ENCODE measurements at places on chromosomes 3 and 15.

- DNase-seq = no peak
These were observed 13.1 kb downstream of the RLBP1 start for GRCh38 chr15:89208256-89208655.

DNA sequence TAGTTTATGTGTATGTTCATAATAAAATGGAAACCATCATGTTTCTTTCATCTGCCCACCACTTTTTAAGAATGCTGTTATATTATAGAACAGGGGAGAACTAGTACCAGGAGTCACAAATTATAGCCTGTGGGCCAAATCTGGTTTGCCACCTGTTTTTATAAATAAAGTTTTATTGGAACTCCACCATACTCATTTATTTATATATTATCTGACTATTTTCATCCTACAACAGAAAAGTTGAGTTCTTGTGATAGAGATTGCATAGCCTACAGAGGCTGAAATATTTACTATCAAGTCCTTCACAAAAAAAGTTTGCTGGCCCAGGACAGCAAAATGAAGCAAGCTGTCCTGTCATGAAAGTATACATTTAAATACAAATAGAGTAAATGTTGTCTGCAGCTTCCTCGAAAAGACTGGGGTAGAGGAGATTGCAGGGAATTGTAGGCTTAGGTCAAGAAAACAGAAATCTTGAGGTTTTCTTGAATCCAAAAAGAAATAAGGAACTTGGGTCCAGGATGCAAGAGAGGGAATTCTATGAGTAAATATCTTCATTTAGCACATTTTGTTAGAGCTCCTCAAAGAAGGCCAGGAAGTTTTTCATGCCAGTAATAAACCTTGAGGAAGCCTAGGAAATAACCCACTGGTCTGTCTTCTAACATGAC, 41.1 kb downstream of the FILIP1L start:
- no peak for DNase-seq

DNA sequence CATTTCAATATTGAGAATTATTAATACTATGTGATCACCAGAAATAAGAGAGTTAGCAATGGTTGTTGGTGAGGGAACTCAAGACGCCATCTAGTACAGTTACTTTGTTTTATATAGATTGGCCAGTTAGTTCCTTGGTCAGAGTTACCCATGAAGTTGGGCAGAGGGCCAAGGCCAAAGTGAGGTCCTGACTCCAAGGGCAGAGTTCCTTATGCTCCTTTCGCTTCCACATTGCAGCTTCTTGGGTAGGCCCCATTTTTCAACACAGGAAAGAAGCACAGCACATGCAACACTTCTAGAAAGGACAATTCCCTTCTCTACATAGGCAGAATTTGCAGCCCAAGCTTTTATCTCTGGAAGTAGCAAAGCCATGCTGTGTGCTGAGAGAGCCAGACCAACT, 178.6 kb downstream of the KCNAB1 start:
- no peak for DNase-seq

- DNase-seq = no peak
These were observed 1064.5 kb downstream of the ZPLD1 start for GRCh38 chr3:103499132-103499900.

DNA sequence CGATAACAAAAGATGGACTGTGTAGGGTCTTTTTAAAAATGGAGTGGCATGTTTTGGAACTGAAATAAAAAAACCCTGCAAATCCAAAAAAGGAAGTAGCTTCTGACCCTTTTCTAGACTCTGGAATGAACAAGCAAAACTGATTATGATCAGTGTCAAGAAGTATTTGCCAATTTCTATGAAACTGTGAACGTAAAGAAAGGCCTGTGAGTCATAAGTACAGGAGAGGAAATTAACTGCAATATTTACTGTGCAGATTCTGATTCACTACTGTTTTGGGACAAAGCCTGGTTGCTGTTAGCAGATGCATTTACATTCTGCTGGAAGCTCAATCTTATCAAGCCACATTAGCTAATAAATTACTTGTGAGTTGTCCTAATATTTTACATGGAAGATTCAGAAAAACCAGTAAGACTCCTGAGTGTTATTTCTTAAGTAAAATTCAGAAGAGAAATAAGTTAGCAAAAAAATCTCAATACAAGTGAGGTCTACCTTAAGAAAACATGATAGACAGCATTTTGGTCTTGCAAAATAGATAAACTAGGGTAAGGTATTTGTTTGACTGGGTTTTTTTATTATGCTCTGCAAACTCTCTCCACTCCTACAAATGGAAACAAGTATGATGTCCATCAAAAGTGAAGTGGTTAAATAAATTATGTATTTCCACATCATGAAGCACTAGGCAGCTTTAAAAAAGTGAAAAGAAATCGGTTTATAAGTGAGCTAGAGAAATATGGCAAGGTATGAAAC, 90.2 kb upstream of the LMOD3 start:
- peak; percentile 21 for DNase-seq

DNA sequence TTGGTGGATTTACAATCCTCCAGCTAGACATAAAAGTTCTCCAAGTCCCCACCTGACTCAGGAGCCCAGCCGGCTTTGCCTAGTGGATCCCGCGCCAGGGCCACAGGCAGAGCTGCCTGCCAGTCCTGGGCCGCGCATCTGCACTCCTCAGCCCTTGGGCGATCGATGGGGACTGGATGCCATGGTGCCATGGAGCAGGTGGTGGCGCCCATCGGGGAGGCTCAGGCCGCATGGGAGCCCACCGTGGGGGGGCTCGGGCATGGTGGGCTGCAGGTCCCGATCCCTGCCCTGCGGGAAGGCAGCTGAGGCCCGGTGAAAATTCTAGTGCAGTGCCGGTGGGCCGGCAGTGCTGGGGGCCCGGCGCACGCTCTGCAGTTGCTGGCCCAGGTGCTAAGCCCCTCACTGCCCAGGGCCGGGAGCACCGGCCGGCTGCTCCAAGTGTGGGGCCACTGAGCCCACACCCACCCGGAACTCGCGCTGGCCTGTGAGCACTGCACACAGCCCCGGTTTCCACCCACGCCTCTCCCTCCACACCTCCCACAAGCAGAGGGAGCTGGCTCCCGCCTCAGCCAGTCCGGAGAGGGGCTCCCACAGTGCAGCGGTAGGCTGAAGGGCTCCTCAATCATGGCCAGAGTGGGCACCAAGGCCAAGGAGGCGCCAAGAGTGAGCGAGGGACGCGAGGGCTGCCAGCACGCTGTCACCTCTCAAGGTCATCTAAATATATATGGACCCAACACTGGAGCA, 38.8 kb upstream of the IGSF11 start:
- DNase-seq = no peak

- no peak for DNase-seq
These were observed 13.4 kb downstream of the TRA2B start for GRCh38 chr3:185924375-185924774.

- DNase-seq = no peak
These were observed 40.8 kb upstream of the MED12L start for GRCh38 chr3:151044706-151045105.

DNA sequence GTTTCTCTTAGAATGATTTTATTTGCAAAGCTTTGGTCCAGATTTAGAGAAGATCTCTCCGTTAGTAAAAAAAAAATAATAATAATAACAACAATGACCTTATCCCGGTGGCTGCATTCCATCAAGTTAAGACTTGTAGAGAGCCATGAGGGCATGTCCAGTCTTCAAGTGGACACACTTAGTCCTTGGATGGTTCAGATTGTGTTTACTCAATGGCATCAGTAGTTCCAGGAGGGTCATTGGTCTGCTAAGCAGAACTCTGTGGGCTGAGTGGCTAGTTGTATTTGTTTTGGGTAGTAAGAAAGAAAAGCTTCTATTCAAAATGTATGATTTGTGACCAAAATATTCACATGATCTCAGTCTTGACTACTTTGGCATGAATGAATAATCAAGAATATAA, 116.3 kb upstream of the UBE2E2 start:
- no peak for DNase-seq

- no peak for DNase-seq
These were observed 49.6 kb downstream of the USP13 start for GRCh38 chr3:179702271-179702947.

DNA sequence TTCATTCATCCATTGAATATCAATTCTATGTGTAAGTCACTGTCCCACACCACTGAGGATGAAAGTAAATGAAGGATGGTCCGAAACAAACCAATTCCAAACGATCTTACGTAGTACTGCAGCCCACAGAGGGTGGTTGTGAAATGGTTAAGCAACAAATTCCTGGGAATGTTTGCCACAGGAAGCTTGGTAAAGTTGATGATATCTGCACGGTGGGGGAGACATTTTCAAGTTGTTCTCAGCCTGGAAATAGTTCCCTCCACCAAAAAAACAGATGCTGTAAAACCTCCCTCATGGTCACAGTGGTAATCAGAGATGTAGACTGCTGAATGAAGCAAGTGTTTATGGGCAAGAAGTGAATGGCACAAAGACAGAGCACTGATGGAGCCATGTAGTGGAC, 35.9 kb upstream of the BNC1 start:
- DNase-seq = no peak

- DNase-seq = no peak
These were observed 1.0 kb downstream of the HYAL1 start for GRCh38 chr3:50302095-50303012.

DNA sequence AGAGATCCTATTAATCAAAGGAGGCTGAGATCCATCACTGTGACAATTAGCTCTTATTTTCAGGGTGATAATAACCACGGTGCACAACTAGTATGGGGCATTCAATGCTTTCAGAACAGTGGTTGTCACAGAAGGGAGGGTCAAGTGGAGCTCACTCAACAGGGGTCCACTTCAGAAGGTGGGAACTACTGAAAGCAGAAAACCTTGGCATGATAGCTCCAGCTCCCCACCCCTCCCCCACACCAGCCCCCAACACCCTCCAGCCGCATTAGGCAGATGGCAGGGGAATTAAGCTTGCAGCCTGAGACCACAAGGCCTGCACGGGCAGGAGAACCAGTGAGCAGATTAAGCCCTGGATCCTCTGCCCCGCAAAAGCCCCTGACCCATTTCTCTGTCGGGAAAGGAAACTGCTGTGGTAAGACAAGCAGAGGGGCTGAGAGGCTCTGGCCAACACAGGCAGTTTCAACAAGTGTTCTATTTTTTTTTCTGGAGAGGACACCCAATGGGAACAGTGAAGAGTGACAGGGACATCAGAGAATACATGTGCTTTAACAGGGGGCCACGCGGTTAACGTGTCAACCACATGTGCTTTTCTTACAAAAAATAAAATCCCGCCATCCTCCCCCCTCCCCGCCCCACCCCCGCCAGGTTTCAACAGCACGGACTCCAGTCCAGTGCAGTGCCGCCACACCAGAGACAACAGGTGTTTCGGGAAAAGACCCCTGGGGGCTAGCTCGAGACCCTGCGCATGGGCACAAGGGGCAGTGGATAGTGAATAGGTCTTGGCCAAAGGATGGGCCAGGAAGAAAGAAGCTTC, 997 bp downstream of the FYCO1 start:
- DNase-seq = peak; percentile 72

GRCh38 chr3:186514296-186515002, 29.7 kb downstream of the CRYGS start:
- no peak for DNase-seq

- DNase-seq = no peak
These were observed 434.0 kb downstream of the EPHB1 start for GRCh38 chr3:135229018-135229495.

DNA sequence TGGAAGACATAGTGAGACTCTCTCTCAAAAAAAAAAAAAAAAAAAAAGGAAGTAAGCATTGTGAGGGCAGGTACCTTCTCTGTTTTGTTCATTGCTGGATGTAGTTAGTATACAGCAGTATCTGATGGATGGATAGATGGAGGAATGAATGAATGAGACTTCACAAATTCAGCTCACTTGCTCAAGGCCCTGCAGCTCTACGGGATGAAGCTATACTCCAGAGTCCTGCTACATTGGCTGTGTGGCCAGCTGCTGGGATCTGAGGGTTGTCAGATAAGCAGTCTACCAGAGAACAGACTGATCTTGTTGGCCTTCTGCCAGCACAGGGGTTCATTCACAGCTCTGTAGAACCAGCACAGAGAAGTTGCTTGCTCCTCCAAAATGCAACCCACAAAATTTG, 35.0 kb downstream of the MLH1 start:
- DNase-seq = no peak

Data from CD4-positive, alpha-beta T cell treated with Interleukin-17A for 1 hour (primary cell).